ENCODE measurements at places on chromosomes 11 and 22.

- no peak for DNase-seq
Measured at GRCh38 chr22:30985561-30986208, 16.6 kb downstream of the TUG1 start.

GRCh38 chr11:77423624-77424023 is 50.3 kb downstream of the PAK1 start:
- no peak for DNase-seq

GRCh38 chr11:6563121-6563619 is 40.2 kb downstream of the RRP8 start:
- no peak for DNase-seq

GRCh38 chr11:75597636-75598035 is 35.6 kb downstream of the SERPINH1 start:
- no peak for DNase-seq

DNA sequence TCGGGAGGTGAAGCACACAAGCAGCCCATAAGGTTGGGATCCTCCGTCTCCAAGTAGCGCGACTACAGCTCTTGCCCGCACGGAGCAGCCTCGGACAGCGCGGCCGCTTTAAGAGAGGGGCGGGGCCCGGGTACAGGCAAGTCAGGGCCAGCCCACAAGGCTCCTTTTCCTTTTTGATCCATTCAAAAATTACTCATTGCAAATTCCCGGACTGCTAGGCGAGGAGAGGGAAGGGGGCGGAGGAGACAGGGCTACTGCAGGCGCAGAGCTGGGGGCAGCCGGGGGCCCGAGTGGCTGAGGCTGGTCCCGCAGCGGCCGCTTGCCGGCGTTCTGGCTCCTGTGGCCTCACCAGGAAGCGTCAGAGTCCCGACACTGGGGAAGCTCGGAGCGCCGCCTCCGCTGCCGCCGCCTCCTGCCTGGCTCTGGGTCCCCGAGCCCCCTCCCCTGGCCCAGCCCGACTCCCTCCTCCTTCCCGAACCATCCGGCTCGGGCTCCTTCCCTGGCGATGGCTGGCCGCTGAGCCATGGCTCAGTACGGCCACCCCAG is at the start of gene UBASH3B:
Gene UBASH3B, plus strand, starts transcription at position 196 of the 546 bp plus-strand sequence. Its CDS starts 328 bp downstream, at position 524.
- peak; percentile 76 for DNase-seq

GRCh38 chr11:19419021-19419750 is 178.4 kb upstream of the E2F8 start:
- DNase-seq: no peak

DNA sequence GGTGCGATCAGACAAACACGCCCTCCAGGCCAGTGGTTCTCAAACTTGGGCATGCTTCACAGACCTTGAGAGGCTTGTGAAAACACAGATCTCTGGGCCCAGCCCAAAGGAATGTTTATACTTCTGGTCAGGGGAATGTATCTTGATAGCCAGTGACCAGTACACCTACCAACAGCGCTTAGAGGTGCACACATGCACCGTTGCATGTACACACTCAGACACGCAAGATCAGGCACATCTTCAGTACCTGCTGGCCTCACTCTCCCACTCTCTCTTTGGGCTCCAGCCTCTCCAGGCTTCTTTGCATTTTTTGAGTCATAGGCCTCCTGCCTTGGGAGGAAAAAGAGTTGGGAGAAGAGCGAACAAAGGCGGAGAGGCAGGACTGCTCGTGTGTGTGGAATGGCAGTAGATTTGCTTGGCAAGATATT is 11.7 kb upstream of the FXYD6 start:
- DNase-seq: no peak

DNA sequence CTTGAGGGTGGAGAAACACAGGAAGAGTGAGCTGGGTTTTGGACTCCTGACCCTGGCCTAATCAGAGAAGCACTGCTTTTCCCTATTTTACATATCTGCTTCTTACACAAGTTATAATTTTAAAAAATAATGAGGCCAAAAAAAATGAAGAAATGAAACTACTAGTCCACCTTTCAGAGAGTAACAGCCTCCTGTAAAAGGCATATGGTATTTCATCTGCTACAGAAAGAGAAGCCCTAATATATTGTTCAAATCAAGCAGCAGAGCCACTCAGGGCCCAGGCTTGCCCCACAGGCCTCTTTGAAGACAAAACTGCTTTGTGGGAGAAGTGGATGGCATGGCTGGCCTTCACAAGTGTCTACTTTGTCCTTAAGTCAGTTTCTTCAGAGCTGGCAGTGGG is 10.0 kb downstream of the DIXDC1 start:
- no peak for DNase-seq
